ELR (cell line): ENCODE measurements at places on chromosomes 6 and 20.
A peak's percentile ranks its signal among the peaks of the same experiment; 100 is the strongest.

DNA sequence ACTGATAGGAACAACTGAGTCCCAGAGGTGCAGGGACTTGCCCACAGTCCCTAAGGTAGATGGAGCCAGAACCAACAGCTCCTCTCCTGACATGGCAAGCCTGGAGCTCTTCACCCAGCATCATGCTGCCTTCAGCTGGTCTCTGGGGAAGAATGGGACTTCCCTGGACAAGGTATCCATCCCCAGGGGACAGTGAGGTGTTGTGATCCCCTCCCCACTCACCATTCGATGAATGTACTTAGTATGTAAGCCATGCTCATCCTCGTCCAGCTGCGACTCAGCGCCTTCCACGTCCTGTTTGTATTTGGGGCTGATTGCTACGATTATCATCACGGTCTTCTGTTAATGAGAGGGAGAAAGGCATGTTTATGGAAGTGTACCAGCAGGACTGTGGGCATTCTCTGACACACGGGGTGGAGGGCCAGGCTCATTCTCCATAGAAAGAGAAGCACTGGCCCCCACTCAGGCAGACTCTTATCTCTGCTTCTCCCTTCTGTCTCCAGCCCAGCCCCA, 39.4 kb downstream of the TRAF3IP2 start:
- peak; percentile 45 for DNase-seq

DNA sequence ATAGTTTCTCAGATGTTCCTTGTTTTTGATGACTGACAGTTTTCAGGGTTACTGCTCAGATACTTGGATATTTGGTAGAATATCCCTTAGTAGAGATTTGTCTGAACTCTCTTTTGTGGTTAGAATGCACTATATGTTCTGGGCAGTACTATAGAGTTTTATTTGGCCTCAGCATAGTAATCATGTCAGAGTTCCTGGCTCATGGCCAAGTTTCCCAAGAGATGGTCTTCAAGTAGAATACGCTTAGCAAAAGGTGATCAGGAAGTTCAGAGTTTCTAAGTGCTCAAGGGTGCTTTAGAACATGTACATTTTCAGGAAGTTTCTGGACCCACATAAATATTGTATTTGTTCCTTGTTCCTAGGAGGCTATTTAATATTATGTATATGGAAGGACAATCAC, 1209.7 kb upstream of the GJE1 start:
- no peak for DNase-seq

GRCh38 chr20:1945134-1945618, 48.7 kb downstream of the PDYN start:
- DNase-seq = no peak

DNA sequence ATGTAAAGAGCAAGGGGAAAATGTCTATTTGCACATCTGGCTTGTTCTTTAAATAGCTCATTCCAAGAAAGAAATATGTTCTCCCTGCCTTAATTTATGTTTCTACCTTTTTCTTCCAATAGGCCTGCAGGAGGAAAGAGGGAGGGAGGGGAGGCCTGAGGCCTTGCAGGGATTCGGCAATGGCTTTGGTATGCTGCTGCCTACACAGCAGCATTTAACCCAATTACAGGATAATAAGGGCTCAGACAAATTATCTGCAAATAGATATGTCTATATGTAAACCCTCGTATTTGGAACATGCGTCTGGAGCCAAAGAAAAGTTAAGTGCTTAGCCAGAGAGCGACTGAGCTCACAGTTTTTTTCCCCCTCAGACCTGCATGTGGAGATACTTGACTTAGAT, 277.2 kb downstream of the CDC5L start:
- DNase-seq = no peak

GRCh38 chr20:61120595-61121515, 131.2 kb upstream of the CDH4 start:
- peak; percentile 90 for DNase-seq

DNA sequence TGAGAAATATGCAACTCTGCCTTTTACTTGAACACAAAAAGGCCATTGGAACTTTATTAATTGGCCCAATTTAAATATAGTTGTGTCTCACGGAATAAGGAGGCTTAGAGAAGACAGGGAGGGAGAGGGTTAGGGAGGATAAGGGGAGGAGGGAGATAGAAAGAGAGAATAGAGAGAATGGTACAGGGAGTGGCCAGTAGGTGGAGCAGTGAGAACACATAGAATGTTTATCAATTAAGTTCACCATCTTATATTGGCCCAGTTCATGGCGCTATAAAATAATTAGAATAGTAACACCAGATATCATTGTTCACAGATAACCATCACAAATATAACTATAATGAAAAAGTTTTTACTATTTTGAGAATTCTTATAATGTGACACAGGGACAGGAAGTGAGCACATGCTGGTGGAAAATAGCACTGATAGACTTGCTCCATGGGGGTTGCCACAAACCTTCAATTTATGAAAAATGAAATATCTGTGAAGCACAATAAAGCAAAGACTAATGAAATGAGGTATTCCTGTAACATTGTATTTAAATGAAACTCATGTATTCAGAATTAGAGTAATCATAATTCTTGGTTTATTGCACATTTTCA, 374.1 kb upstream of the MANEA start:
- DNase-seq = peak; percentile 20

- peak; percentile 49 for DNase-seq
Measured at GRCh38 chr20:46770330-46771194, 61.1 kb downstream of the SLC2A10 start.

- no peak for DNase-seq
Measured at GRCh38 chr6:139369068-139369467, 5.4 kb downstream of the CITED2 start.

GRCh38 chr6:42306439-42307140, 88.9 kb upstream of the MRPS10 start:
- DNase-seq = no peak

GRCh38 chr6:31359581-31359980, 2.6 kb upstream of the HLA-B start:
- DNase-seq = no peak

DNA sequence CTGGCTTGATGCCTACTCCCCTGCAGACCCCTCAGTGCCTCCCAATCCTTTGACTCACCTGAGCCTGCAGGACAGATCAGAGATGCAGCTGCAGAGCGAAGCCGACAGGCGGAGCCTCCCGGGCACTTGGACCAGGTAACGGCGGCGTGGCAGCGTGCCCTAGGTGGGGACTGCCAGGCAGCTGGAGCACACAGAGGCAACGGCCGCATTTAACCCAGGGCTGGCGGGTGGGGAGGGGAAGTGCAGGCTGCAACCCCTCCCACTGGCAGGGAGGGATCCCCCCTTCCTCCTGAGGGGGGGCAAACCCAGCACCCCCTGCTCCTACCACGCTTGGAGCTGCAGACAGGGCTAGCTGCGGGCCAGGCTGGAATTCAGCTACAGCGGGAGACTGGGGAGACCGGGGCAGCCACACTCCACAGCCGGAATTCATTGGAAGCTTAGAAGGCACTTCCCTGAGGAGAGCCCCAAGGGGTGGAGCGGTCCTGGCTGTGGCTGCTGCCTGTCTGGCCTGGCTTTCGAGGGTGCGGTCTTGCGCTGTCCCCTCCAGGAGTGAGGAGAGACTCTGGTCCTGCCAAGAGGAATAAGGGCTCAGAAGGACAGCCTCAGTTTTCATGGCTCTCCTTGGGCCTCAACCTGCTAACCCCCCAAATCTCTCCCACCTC, at the start of gene MATN4:
TSS of gene MATN4 (minus strand) at position 183 of the 662 bp plus-strand sequence. CDS start 2,717 bp downstream, outside the sequence.
- DNase-seq = no peak

GRCh38 chr20:24669701-24670100, 200.3 kb downstream of the SYNDIG1 start:
- DNase-seq = no peak

DNA sequence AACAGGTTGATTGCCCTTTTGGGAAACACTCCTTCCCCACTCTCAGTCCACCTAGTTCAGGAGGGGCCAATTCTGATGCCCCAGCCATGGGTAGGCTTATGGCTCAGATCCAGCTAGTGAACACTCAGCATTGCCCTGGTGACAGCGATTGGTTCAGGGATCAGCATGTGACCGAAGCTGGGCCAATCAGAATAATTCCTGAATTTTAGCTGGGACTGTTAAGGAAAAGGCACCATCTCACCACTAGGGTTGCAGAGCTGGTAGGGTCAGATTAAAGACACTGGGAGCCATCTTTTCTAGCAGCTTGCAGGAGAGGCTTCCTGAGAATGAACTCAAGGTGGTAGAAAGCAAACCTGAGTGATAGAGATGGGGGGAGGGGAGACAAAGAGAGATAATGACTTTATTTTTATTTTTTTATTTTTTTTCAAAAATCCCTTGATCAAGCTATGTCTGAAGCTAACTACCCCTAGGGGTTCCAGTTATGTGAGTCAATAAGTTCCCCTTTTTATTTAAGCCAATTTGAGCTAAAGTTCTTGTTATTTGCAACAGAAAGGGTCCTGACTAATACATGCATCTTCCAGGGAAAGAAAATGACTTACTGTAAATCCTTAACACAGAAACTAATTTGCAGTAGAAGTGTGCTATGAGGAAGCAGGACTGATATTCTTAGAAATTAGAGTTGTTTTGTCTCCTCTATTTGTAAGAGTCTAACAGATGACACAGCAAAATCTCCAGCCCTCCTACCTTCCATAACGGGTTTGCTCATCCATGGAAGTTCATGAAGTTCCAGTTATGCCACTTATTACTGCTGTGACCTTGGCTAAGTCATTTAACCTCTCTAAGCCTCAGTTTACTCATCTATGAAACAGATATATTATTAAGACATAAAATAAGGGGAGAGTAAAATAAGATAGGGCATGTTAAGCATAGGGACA, 44.7 kb downstream of the EYA2 start:
- peak; percentile 51 for DNase-seq

GRCh38 chr6:129181001-129181400, 298.1 kb downstream of the LAMA2 start:
- DNase-seq = no peak

DNA sequence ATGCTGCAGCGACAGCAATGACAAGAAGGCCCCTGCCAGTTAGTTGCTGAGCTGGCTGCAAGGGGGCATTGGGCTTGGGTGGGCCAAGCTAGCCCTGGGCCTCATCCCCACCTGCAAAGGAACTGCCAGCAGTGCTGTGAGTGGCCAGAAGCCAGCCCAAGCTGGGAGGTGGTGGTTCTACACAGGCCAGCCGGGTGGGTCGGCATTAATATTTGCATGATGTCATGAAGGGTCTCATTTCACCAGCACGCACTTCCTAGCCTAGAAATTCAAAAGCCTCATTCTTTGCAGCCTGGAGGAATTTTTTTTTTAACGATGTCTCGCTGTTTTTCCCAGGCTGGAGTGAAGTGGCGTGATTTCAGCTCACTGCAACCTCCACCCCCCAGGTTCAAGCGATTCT, 62.0 kb downstream of the IYD start:
- DNase-seq = no peak

DNA sequence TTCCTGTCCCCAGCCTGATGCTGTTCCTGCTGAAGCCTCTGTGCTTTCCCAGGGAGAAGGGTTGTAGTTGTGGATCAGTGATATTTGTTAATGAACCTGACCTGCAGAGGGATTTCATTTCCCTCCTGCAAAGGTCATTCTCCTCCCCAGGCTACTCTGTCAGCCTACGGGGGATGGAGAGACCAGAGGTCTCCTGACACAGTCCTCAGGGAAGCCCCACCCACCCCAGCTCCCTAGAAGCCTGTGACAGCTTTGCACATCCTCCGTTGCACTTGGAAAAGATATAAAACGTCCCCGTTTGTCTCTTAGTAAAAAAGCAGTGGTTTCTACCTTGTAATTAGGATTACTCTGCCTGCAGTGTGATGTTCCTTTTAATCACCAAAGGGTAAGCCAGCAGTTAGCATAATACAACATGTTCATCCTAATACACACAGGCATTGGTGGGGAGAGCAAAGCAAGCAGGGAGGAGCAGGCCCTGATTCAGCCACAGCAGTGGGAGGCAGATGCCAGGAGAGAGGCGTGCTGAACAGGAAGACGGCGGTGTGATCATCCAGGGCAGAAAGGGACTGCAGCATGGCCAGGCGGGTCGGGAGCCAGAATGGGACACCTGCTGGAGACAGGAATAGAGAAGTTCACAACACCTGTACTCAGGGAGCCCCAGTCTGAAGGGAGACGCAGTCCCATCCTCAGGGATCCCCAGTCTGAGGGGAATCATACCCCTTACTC, 293.5 kb downstream of the LRFN2 start:
- DNase-seq = no peak

DNA sequence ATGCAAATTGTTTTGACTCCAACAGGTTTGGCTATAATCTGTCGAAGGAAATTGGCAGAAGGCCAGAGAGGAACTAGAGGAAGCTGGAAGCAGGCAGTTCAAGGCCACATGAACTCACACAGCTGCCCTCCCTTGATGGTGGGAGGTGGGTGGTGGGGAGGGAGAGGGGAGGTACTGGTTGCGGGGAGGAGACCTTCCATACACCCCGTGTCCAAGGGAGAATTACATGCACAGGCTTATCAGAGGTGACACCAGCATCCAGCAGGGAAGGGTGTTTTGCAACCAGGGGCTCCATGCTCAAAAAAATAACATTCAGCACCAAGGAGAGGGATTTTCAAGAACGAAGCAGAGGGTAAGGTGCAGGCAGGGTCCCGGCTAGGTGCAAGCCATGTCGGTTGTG, 9.1 kb downstream of the PRND start:
- DNase-seq = no peak

GRCh38 chr6:7921046-7921445, 10.5 kb upstream of the TXNDC5 start:
- DNase-seq = no peak

DNA sequence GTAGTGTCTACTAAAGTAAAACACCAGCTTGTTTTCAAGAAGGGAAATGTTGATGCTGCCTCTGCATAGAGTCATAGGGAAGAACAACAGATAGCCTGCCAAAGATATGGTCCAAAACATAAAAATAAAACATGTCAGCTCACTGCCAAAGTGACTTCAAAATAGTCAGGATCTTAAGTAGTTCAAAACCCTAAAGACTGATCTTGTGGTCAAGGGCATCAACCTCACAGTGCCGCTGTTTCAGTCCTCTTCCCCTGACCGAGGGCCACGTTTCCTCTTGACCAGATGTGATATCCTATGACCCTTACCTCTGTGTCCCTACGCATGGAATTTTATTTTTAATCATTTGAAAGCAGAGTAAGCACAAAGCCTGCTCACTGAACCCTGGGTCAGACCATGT, 104.2 kb upstream of the CNKSR3 start:
- no peak for DNase-seq

DNA sequence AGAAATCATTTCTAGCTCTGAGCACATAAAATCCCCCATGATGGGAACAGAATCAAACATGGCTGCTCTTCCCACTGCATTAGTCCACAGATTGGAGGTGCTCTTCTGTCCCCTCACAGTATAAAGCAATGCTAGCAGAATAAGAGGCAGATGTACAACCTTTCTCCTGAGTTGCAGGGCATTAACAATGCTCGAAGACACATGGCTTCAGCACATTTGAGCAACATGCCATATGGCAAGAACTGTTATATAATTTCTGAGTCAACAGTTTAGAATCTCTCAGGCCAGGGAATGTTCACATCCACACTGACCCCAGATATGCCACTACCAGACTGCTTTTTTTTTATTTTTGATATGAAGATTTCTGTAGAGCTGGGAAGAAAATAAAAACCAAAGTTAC, 119.6 kb downstream of the KIF13A start:
- DNase-seq = peak; percentile 90
